ENCODE measurements at places on chromosomes 1 and 21.
A peak's percentile ranks its signal among the peaks of the same experiment; 100 is the strongest.

GRCh38 chr1:71792264-71792663 is 490.1 kb downstream of the NEGR1 start:
- DNase-seq = no peak

DNA sequence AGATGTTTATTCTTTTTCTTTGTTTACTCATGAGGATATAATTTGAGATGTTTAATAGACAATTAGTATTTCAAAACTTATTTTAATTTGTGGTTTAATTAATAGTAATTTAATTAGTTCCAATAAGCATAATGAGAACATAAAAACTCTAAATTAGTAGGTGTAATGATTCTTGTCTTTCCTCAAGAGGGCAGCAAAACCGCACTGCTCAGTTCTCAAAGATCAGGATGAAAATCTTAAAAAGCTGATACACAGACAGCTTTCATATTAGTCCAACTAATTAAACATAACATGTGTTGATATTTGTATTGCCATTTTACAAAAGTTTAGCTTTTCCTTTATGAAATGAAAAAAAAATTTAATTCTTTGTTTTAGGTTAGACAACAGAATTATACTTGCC is 106.7 kb upstream of the C21orf91 start:
- DNase-seq = peak; percentile 7

DNA sequence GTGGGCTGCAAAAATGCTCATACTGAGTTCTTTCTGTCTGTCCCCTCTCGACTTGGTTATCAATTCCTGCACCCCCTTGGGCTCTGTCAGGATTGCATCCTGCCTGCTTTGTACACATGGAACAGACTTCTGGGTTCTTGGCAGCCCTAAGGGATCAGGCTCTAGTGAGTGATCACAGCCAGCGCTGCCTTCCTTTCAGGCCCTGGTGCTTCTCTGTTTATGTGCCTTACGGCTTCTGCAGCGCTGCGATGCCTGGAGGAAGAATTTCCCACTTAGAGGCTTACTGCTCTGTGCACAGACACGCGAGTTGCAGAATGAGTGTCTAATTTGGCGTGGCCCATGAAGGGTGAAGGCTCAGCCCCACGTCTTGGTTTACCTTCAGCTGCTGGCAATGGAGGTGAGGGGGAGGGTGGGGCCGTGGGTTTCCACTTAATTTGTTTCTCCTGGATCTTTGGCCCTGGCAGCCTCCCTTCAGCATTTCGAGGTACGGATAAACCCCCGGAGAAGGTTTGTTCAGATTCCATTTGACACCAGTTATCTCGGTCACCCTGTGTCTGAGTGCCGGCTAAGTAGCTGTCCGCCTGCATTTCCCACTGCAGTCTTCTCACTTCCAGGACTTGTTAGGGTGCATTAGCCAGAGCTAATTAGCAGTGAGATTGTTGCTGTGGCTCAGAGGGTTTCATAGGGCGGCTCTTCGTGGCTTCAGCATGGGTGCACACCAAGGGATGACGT is 227.3 kb downstream of the DYRK1A start:
- DNase-seq = no peak

GRCh38 chr1:193281894-193282293 is 95.5 kb upstream of the B3GALT2 start:
- no peak for DNase-seq

GRCh38 chr1:233859446-233859845 is 45.0 kb upstream of the SLC35F3 start:
- no peak for DNase-seq

- peak; percentile 35 for DNase-seq
Observed at GRCh38 chr1:76238094-76238628, 163.6 kb downstream of the ST6GALNAC3 start.

DNA sequence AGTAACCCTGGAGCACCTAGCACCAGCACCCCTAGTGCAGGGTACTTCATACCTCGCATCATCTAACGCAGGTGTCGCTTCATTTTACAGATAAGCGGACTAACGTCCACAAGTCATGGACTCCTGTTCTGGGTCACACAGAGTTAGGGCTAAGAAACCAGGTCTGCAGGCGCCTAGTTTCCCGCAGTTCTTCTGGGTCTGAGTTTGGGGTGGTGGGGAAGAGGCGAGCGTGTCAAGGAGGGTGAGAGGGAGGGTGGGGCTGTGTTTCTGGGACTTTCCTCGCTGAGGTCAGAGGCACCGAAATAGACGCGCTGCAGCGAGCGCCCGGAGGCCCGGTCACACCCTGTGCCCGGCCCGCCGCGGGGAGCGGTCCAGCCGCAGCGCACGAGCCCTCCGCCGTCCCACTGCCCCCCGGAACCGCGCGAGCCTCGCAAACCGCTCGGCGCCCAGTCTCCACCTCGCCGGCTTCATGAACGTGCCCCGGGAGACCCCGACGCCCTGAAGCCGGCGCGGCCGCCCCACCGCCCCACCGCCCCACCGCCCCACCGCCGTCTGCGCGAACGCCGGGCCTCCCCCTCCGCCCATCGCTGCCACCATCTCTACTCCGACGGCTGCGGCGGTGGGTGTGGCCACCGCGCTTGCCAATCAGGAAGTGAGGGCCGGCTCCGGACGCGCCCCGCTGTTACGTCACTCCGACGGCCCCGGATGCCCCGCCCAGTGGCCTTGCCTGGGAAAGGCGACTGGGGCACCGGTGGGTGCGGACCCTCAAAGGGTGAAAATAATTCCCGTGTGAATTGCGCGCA is 12.3 kb downstream of the IFI6 start:
- DNase-seq = peak; percentile 69

- DNase-seq = no peak
Observed at GRCh38 chr1:25661043-25661815, 44.6 kb downstream of the MAN1C1 start.

DNA sequence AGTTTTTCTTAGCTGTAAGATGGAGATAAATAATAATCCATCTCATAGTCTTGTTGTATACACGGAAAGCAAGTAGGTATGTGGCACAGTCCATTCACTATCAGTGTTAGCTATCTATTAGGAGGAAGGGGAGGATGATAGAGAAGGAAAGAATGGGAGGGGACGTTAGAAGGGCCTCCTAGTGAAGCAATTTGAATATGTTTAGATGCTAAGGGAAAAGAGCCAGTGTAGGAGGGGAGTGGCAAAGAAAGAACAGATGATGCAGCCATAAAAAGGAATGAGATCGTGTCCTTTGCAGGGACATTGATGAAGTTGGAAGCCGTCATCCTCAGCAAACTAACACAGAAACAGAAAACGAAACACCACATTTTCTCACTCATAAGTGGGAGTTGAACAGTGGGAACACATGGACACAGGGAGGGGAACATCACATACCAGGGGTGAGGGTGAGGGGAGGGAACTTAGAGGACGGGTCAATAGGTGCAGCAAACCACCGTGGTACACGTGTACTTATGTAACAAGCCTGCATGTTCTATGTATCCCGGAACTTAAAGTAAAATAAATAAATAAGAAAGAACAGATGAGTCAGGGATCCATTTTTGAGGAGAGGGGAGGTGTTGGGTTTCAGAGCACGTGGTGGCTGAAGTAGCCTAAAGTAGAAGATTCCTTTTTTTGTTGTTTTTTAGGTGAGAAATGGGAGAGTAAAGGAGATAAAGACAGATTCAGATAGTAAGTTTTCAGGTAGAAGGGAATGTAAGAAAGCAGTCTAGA is 124.1 kb downstream of the POU2F1 start:
- DNase-seq = no peak

- peak; percentile 43 for DNase-seq
Observed at GRCh38 chr21:45319461-45320211, 31.9 kb upstream of the POFUT2 start.

DNA sequence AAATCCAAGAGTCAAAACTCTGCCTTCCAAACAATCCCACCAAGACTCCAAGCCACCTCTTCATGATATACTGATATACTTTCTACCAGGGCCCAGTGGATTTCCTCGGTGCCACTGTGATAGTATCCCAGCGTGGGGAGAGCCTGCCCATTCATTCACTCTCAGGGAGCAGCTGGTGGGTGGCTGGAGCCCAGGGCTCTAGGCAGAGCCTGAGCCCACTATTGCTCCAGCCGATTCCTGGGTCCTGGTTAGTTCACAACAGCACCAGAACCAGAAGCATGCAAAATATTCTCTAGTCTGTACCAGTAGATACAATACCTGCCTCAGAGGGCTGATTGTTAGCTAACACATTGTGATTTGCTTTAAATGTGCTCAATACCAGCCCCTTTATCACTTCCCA is 831 bp downstream of the CSRP1 start:
- no peak for DNase-seq

- DNase-seq = no peak
Observed at GRCh38 chr1:94339206-94339927, 78.8 kb upstream of the ABCD3 start.

GRCh38 chr21:17671733-17672132 is 59.0 kb upstream of the BTG3 start:
- DNase-seq = no peak

- no peak for DNase-seq
Observed at GRCh38 chr1:1118011-1118875, 2.4 kb upstream of the C1orf159 start.

DNA sequence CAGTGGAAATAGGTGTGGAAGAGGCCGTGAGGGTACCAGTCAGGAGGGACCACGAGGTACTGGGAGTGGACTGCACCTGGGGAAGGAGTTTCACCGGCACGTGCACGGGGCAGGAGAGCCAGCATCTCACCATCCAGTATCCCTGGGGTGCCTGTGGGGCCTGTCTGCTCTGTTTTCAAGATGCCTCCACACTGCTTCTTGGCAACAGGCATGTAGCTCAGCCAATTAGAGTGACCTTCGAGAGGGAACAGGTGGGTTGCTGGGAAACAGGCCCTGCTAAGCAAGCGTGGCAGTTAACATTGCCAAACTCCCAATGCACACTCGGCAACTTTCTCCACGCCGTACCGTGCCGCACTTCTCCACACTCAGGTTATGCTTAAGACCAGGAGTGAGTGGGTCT is 17.7 kb downstream of the KCNC4 start:
- no peak for DNase-seq

GRCh38 chr1:27399251-27400025 is 7.0 kb downstream of the GPR3 start:
- DNase-seq = no peak

Measured in HFFc6 (cell line).